Sigmoid colon (tissue), 7 donors: ENCODE measurements at places on chromosomes 13 and 19. TPM values are rescaled to one million over a fixed set of nuclear protein-coding genes. Genes with fewer than 3 reads are reported as not detected.

The ZNF665 gene
- 5.3 TPM for total RNA-seq

The PRODH2 gene
- total RNA-seq, result not detected

The CAMSAP3 gene
- 0.28 TPM for total RNA-seq

The KANK3 gene
- 8.7 TPM for total RNA-seq

The DENND1C gene
- not detected for total RNA-seq

The SMIM44 gene
- total RNA-seq, result not detected

The TEX30 gene
- total RNA-seq, result 13.6 TPM

The LRRC25 gene
- 2.2 TPM for total RNA-seq

The ZNF382 gene
- total RNA-seq, result 22.8 TPM

The CALR3 gene
- not detected for total RNA-seq

The GNG7 gene
- 3.5 TPM for total RNA-seq

The RAD23A gene
- 98.8 TPM for total RNA-seq

The ZNF234 gene
- total RNA-seq, result 19.7 TPM

The RASL11A gene
- total RNA-seq, result 21.7 TPM
